Stimulated activated CD8-positive, alpha-beta memory T cell treated with anti-CD3 and anti-CD28 coated beads, Interleukin-7, amount 100 ng/mL, for 4 hours (primary cell): ENCODE measurements at places on chromosomes 11 and 22.
A peak's percentile ranks its signal among the peaks of the same experiment; 100 is the strongest.

- DNase-seq: no peak
These were observed 896.2 kb downstream of the BRD1 start for GRCh38 chr22:48931452-48931851.

DNA sequence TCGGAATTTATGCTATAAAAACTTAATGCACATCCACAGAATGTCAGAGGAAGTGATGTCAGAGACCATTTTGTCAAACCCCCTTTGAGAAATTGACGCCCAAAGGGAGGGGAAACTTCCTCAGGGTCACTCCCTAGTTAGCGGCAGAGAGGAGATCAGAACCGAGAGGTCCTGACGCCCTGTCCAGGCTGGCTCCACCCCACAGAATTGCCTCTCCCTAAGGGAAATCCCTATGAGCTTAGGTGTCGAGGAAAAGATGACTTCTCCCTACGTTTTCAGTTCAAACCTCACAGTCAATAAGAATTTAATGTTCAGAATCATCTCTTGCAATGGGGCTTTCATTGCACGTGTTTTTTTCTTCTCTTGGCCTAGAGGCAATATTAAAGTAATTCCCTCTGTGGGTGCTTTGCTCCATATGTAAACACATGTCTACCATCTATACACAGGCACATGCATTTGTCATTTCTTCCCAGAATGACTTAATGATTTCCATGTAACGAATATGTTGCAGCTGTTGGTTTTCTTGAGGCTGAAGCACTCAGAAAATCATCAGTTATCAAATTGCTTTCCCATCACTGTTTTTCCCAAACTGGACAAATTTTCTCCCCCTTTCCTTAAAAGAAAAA, 148.7 kb upstream of the TIMP3 start:
- DNase-seq: no peak

- DNase-seq: no peak
These were observed 62.1 kb upstream of the NUP50 start for GRCh38 chr22:45101515-45102227.

GRCh38 chr11:91686281-91686680, 538.3 kb upstream of the FAT3 start:
- no peak for DNase-seq

- DNase-seq: no peak
These were observed 11.8 kb downstream of the MICAL3 start for GRCh38 chr22:18012531-18012930.

- no peak for DNase-seq
These were observed 77.3 kb downstream of the ZBTB44 start for GRCh38 chr11:130237282-130238006.

DNA sequence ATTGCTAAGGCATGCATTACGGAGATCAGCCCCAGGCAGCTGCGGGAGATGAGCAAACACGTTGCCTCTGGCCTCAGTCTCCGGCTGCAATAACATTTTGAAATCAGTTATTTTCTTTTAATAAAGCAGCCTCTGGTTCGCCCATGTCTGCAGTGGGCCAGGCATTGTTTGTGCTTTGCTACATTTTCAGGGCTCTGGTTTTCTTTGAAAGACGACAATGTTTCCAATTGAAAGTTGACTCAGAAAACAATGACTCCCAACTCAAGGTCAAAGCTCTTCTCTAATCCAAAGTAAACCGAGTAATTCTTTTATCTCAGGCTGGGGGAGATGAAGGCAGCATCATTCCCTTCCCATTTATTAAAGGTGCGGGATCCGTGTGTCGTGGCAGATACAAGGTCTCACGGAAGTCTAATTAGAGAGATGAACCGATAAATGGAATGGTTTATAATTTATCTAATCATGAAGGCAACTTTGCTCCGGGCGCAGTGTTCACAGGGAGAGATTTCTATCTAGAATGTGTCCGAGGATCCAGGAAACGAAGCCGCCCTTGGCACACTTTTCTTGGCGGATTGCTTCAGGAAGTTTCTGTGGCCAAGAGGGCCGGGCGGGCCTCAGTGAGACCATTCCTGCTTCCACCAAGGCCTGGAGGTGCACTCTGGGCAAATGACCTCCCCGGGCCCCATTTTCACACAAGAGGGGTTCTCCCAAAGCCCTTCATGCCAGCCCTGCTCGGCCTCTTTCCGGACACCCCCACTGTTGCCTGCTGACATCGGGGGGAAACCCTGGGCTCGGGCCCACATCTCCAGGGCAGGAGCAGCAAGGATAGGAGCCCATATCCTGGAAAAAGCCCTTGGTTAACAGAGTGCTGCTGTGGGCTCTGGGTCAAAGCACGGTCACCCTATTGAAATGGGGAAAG, 811.4 kb downstream of the BRD1 start:
- no peak for DNase-seq

- DNase-seq: no peak
These were observed 359.3 kb downstream of the TBC1D22A start for GRCh38 chr22:47121791-47122190.

GRCh38 chr11:79458709-79459108, 17.9 kb upstream of the TENM4 start:
- DNase-seq: no peak

GRCh38 chr11:11387207-11387606, 34.2 kb upstream of the CSNK2A3 start:
- DNase-seq: no peak

DNA sequence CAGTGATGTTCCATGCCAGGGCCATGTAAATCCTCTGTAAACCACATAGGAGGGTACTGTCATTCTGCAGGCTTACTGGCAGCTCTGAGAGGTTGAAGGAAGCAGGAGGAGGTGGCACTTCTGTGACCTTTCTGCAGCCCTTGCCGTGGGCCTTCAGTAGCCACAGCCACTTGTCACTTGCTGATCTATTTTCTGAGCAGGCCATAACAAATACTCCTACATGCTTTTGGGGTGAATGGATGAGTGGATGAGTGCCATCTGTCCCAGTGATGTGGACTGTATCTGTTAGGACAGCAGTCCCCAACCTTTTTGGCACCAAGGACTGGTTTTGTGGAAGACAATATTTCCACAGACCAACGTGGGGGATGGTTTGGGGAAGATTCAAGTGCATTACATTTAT, 10.2 kb downstream of the B3GNT6 start:
- no peak for DNase-seq

- DNase-seq: no peak
These were observed 16.7 kb downstream of the BCL9L start for GRCh38 chr11:118908901-118909618.

GRCh38 chr22:38213319-38213989, 11.7 kb downstream of the MAFF start:
- no peak for DNase-seq

DNA sequence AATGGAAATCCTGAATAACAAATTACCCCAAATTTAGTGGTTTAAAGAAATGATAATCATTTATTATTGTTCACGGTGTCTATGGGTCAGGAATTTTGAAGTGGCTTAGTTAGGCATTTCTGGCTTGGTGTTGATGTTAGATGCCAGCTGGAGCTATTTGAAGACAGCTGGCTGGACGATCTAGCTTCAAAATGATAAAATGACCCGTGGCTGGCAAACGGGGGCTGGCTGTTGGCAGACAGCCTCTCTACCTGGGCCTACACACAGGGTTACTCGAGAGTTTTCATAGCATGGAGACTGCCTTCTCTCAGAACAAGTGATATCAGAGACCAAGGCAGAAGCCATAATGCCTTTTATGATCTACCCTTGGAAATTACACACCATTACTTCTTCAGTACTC, 285.2 kb downstream of the METTL15 start:
- DNase-seq: no peak

DNA sequence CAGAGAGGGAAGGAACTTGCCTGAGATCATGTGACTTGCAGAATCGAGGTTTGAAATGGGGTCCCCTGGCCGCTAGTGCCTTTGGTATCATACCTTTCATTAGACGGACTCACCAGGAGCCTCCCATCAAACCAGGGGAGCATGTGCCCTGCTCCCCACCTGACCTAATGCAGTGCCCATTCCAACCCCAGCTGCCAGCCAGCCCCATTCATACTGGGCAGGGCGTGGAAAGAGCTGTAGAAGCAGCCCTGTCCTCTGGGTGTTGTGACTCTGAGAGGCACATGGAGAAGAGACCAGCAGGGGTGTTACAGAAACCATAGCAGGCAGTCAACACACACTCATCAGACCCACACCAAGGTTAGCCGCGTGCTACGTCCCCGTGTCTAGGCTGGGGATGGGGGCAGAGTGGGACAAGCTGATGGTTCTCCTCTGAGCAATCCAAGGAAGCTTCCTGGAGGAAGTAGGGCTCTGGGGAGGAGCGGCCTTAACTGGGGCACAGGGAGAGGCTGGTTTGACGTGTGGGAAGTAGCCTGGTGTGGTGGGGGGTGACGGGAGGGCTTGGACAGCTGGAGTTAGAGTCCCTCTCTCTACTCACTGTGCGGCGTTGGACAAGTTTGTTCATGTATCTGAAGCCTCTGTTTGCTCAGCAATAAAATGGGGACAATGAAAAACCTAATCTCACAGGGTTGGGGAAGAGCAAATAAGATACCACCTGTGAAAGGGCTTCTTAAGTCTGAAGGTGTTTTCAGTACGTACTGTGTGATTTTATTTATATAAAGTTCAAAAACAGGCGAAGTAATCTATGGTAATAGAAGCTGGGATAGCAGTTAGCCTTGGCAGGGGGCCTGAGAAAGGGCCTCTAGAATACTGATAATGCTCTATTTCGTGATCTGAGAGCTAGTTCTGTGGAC, 14.0 kb downstream of the GRIK4 start:
- no peak for DNase-seq

DNA sequence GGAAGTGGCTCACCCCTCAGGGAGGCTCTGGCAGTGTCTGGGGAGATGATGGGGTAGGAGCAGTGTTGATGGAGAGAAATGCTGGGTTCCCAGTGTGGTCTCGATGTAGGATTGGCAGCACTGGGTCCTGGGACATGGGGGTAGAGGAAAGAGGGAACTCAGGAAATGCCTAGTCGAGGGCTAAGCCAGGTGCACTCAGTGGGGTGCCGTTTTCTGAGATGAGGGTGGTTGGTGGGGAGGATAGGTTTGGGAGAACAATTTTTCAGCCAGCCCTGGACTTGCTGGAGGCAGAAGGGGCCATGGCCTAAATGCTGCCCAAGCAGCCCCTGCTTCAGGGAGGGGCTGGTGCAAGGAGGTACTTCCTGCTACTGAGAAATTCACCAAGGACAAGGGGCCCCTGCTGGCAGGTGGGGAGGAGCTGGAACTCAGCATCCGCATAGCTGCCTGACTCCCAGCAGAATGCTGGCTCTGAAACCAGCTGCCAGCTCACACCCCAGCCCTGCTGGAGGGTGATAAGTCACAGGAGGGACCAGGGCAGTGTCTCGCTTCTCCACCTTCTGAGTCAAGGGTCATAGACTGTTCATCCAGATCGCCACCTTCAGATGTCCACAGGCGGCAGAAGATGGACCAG, 6.0 kb downstream of the CCDC157 start:
- no peak for DNase-seq

GRCh38 chr22:20418211-20418788, 19.3 kb downstream of the SCARF2 start:
- peak; percentile 56 for DNase-seq

GRCh38 chr11:111688013-111688412, 78.2 kb downstream of the PPP2R1B start:
- no peak for DNase-seq

DNA sequence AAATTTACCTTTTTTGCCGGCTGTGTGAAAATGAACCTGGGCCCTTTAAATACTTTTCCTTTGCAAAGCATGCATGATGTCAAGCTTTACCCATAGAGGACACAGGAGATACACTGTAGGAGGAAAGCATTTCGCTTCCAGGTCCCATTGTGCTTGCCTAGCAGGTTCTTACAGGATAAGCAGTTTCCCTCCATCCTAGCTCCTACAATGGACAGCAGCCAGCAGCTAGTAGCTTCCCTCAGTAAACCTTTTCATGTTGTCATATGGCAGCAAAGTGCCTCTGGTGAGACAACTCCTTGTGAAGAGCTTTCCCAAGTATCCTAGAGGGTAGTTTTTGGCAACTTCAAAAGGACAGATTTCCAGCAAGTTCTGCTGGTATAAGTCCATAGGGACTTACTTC, 78.4 kb downstream of the RBFOX2 start:
- DNase-seq: no peak

- DNase-seq: no peak
These were observed 89.7 kb downstream of the RRM1 start for GRCh38 chr11:4184163-4184916.

- DNase-seq: no peak
These were observed 95.5 kb upstream of the AMOTL1 start for GRCh38 chr11:94672636-94673035.

DNA sequence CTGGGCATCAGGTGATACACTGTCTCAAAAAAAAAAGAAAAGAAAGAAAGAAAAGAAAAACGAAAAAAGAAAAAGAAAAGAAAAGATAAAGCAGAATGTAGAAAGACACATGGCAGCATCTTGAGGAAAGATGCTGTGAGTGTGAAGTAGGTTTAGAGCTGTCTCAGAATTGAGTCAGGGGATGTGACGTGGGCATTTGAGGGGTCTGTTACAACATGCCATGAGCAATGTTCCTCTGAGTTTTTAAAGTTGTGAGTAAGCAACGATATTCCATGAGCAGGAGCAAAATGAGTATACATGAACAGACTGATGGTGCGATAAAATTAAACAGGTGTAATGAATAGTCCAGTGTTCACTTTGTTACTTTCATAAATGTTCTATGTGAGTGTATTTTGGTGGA, 11.3 kb upstream of the QSER1 start:
- DNase-seq: no peak

DNA sequence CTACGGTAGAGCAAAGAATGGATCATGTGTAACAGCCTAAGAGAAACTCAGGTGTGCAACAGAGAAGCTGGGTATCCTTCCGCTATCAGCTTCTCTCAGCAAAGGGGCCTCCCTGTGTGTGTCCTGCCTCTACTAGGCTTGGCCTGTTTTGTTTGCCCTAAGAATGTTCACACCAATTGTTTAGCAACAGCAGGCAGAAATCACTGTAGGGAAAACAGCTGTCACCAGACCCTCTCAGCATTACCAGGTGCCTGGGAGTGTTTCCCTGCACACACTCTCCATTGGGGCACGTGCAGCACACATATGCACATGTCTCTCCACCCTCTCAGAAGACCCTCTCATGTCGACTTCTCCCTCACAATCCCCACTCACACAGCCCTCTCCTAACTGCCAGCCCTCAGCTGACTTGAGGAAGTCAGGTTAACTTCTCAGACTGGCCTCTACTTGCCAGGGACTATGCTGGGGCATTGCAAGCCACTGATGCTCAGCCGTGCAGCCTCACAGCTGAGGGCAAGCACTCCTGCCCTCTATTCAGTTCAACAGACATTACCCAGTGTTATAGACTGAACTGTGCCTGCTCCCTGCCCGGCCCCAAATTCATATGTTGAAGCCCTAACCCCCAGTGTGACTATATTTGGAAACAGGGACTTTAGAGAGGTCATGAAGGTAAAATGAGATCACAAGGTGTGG, 97.6 kb downstream of the TRIM29 start:
- DNase-seq: no peak

DNA sequence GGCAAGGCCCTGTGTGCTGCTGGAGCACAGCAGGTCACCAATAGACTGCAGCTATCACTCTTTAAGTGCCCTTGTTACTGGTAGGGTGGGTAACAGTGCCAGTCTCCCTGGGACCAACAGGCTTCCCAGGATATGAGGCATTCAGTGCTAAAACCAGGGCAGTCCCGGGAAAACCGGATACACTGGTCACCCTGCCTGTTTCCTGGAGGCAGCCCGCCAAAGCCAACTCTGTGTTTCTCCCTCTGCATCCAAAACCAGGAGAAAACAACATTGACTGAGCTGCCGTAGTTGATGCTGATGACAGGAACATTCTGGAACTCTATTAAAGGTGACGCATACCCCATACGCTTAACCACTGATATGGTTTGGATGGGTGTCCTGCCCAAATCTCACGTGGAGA, 149.1 kb downstream of the SHANK2 start:
- DNase-seq: no peak

- DNase-seq: no peak
These were observed 197.2 kb downstream of the TENM4 start for GRCh38 chr11:79243422-79244210.

- no peak for DNase-seq
These were observed 12.2 kb downstream of the NEAT1 start for GRCh38 chr11:65434667-65435410.
